NCI-H1092 treated with DMSO at 0.1 percent for 48 hours (cell line): ENCODE measurements at places on chromosomes 2 and 18.

GRCh38 chr2:24771764-24772586 is 21.2 kb downstream of the PTRHD1 start:
- DNase-seq, result no peak

GRCh38 chr2:12320027-12320734 is 396.6 kb upstream of the TRIB2 start:
- DNase-seq, result no peak

DNA sequence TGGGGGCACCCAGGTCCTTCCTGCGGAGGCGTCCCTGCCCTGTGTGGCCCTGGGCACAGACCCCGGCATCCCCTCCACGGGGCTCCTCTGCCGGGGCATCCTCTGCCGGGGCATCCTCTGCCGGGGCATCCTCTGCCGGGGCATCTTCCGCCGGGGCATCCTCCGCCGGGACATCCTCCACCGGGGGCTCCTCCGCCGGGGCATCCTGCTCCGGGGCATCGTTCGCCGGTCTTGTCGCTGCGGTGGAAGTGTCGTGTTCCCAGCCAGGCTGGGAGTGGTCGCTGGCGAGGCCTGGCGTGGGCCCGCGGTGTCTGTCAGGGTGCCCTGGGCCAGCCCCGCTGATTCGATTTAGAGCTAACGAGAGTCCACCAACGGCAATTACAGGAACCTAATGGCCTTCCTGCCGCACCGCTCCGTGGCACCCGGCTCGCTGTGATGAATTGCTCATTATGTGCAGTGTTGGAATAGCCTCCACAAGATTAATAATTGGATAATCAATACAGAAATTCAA is 115.1 kb downstream of the NFATC1 start:
- DNase-seq, result no peak

GRCh38 chr2:3075991-3076340 is 301.7 kb downstream of the EIPR1 start:
- DNase-seq, result no peak

- DNase-seq, result no peak
These were observed 32.8 kb downstream of the TTC21B start for GRCh38 chr2:165920748-165921147.

DNA sequence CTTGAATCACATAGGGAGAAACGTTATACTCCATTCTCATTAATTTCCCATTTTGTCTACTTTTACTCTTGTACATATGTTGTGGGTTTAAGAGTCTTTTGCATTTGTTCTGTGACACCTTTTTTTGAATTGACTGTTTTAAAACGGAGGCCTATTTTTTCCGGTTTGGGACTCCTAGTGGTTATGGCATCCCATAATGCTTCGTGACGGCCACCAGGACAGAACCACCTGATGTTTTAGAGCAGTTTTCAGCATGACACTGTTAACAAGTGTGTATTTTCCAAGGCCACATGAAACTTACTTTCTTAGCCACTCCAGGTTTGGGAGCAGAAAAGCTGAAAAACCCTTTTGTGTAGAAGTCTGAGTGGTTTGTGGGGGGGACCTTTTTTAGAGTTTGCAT is 8.4 kb downstream of the SOX11 start:
- DNase-seq, result no peak

GRCh38 chr2:180222644-180223043 is 215.5 kb upstream of the CWC22 start:
- DNase-seq, result no peak

GRCh38 chr2:228600265-228600664 is 418.8 kb upstream of the SPHKAP start:
- no peak for DNase-seq

- DNase-seq, result no peak
These were observed 59.4 kb upstream of the HPCAL1 start for GRCh38 chr2:10242998-10243925.
